Large intestine (tissue), 12 donors: ENCODE measurements at places on chromosomes 1 and 21. TPM values are rescaled to one million over a fixed set of nuclear protein-coding genes. Genes with fewer than 3 reads are reported as not detected.

GRCh38 chr1:165467706-165468105 lies 22.8 kb upstream of the RXRG start:
- DNase-seq: no peak

DNA sequence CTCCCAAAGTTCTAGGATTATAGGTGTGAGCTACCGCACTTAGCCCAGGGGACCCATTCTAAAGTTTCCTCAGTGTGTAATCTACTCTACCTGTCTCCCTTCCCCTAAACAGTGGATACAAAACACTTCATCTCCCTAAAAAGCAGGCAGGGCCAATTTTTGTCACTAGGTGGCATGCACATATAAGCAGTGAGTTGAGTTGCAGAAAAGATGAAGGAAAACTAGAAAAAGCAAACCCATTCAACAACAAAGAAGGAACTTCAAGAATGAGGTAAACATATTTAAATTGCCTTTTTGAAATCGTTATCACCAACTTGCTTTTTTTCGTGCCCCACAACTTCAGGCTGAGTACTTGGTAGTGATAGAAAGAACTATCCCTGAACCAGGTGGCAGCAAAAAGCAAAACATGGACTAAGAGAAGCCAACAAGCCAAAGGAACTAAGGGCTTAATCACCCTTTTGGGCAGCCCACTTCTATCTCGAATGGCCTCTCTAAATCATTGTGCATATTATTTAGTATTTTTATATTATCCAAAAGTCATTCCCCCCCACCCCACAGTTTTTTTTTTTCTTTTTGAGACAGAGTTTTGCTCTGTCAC lies 19.7 kb upstream of the ALDH9A1 start:
- DNase-seq: peak; percentile 31

- DNase-seq: no peak
Observed at GRCh38 chr1:94942171-94943128, 15.5 kb upstream of the CNN3 start.

DNA sequence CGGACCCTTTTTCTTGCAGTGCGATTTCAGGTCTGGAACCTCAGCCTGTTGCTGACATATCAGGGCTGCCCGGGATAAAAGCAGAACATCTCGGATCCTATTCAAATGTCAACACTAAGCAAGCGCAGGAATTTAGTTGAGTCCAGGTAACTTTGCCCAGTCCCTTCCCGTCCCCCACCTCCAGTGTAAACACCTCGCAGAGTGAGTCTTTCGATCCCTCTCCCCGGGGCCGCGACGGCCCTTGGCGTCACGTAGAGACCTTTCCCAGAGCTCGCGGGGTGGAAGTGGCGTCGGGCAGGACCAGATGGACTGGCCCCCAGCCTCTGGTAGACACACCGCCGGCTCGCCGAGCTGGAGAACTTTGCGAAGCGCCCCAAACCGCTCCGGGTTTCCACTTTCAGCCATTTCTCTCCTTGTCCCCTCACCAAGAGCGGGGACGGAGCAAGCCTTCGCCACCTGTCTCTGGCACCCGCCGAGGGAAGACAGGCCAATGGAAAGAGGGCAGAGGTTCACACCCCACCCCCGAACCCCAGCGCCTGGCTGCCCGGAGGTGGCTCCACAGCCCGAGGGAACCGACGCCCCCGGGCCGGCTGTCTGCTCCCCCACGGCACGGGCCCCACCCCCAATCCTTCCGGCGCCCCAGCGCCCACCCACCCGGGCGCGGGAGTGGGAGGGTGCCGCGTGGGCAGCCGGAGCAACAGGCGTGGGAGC lies 570 bp downstream of the KCND3 start:
- DNase-seq: no peak

DNA sequence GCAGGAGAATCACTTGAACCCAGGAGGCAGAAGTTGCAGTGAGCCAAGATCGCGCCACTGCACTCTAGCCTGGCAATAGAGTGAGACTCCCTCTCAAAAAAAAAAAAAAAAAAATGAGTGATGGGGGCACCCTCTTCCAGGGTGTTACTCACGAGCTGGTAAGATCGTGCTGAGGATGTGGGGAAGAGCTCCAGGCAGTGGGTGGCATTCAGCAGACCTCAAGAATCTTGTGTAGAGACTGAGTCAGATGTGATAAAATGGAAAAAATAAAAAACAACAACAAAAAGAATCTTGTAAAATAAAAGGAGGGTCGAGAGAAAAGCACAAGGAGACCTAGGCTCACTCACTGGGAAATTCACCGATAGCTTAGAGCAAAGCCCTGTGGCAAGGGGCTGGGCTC lies 38.5 kb downstream of the EPHA2 start:
- no peak for DNase-seq

DNA sequence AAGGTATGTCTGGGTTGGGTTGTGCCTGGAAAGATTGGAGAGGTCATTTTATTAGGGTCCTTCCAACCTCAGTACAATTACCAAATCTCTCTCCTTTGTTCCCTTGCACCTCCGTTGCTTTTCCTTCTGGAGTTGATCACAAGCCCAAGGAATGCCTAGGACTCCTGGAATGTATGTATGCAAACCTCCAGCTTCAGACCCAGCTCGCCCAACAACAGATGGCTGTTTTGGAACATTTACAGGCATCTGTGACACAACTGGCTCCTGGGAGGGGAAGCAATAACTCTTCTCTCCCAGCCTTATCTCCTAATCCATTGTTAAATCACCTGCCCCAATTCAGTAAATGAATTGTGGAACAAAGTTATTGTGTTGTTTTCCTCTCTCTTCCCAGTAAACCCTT lies 8.3 kb downstream of the TSACC start:
- DNase-seq: no peak

- peak; percentile 31 for DNase-seq
Observed at GRCh38 chr1:97926017-97926708, 5.3 kb upstream of the DPYD start.

- no peak for DNase-seq
Observed at GRCh38 chr1:5151511-5151910, 497.1 kb downstream of the AJAP1 start.

GRCh38 chr1:4573526-4573925 lies 80.9 kb upstream of the AJAP1 start:
- DNase-seq: no peak

- no peak for DNase-seq
Observed at GRCh38 chr1:231045286-231045685, 5.2 kb upstream of the FAM89A start.

GRCh38 chr1:53543130-53543777 lies 84.1 kb downstream of the DMRTB1 start:
- DNase-seq: no peak

GRCh38 chr1:238139713-238140112 lies 249.0 kb upstream of the ZP4 start:
- no peak for DNase-seq

GRCh38 chr1:51327386-51327785 lies 3.0 kb downstream of the TTC39A start:
- no peak for DNase-seq

GRCh38 chr1:89809556-89809955 lies 11.3 kb upstream of the LRRC8D start:
- DNase-seq: no peak

GRCh38 chr1:234529095-234529949 lies 50.3 kb upstream of the TARBP1 start:
- no peak for DNase-seq

DNA sequence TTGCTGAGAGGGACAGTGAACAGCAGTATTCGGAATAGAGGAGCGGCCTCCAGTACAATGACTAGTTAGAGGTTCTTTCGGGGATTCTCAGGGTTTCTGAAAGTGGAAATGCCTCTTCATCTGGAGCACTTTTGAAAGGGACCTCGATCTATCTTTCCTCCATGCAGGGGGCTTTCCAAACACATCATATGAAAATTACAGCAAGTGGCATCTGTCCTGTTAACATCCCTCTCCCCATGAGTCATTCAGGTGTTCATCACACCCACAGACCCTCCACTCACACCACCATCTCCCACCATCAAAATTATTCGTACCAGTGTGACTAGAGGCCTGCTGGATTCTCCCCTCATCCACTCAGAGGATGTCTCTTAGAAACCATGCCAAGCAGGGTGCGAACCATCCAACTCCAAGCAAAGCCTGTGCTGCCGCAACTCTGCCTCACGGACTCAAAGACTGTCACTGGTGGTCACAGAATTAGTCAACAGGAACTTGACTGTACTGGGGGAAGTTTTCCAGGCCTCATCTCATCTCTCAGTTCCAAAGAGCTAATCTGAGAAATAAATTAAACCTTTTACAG lies 211.1 kb downstream of the MRPL39 start:
- DNase-seq: no peak

IL23R gene
- 1.1 TPM for polyA plus RNA-seq

IGSF9 gene
- 107 TPM for polyA plus RNA-seq

OSBPL9 gene
- 64.1 TPM for polyA plus RNA-seq

TTC24 gene
- 0.15 TPM for polyA plus RNA-seq

SH2D1B gene
- polyA plus RNA-seq: 2.1 TPM

CELA3A gene
- polyA plus RNA-seq: 0.25 TPM

TEKT2 gene
- polyA plus RNA-seq: 1.7 TPM
